ENCODE measurements at places on chromosomes 11 and 22.

GRCh38 chr11:10838881-10839280 is 19.0 kb downstream of the ZBED5 start:
- no peak for DNase-seq

- DNase-seq, result no peak
Observed at GRCh38 chr22:46970411-46971098, 208.1 kb downstream of the TBC1D22A start.

- peak; percentile 28 for DNase-seq
Observed at GRCh38 chr22:17980638-17981051, 43.7 kb downstream of the MICAL3 start.

DNA sequence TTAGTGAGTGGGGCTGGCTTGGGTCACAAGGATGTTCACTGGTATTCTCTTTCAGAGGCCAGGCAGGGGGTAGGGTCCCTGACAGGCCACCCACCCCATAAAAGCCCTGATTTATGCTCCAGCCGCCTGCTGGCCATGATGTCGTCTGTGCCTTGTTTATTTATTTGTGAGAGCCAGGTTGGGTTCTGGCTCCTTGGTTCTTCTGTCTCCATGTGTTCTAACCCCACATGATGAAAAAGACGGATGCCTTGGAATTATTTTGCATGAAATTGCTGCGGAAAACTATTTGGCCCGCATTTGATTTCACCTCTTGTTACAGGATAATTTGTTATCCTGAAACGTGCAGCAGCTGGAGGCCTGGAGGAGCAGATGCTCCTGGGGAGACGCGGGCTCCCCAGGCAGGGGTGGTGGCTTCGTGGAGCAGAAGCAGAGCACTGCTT is 46.3 kb upstream of the WNT11 start:
- DNase-seq, result no peak

GRCh38 chr22:29797351-29797750 is 30.2 kb downstream of the UQCR10 start:
- DNase-seq, result no peak

DNA sequence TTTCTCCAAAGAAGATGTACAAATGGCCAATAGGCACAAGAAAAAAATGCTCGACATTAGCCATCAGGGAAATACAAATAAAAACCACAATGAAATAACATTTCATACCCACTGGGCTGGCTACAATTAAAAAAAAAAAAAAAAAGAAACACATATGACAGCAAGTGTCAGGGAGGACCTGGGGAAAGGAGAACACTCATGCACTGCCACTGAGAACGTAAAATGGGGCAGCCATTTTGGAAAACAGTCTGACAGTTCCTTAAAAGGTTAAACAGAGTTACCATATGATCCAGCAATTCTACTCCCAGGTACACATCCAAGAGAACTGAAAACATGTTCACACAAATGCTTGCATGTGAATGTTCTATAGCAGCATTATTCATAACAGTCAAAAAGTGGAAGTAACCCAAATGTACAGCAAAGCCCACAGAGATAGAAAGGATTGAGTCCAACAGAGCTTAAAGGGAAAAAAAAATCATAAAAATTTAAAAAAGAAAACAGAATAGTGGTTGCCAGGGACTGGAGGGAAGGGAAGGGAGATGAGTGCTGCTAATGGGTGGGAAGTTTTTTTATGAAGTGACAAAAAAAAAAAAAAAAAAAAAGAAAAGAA is 48.4 kb upstream of the CYP2D6 start:
- DNase-seq, result no peak

- DNase-seq, result no peak
Observed at GRCh38 chr22:46352691-46353386, 17.3 kb downstream of the TRMU start.

DNA sequence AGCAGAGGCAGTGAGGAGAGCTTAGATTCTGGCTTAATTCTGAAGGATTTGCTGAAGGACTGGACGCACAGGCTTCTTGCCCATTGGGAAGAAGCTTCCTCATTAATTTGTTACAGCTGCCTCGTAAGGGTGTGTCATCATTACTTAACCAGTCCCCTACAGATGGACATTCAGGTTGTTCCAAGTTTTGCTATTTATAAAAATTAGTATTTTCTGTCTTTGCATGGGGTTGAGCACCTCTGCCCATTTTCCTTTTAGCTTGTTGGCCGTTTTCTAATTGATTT is 38.1 kb downstream of the CAPN1 start:
- no peak for DNase-seq

- no peak for DNase-seq
Observed at GRCh38 chr11:34029176-34029575, 22.4 kb upstream of the CAPRIN1 start.

DNA sequence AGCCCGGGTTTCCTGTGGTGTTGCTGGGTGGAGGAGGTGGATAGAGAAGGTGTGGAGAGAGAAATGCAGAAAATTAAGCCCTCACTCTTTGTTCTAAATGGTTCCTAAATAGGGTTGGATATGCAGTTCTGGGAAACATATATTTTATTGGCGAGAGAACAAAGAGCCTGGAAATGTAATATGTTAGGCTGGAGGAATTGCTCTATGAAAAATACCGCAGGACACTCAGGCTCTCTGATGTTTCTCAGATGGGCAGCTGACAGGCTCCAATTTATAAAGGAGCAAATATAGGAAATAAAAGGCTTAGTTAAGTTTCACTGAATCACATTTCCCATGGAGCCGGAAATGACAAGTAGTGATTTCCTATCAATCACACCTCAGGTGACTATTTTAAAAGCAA is 428.0 kb downstream of the TMEM135 start:
- DNase-seq, result no peak

GRCh38 chr11:9473408-9473807 is 12.6 kb downstream of the ZNF143 start:
- DNase-seq, result no peak

GRCh38 chr11:126914941-126915340 is 85.6 kb downstream of the KIRREL3 start:
- DNase-seq, result no peak

All from activated naive CD4-positive, alpha-beta T cell treated with anti-CD3 and anti-CD28 coated beads, Interleukin-2, amount 50 U/mL, for 16 hours (primary cell).